Glomerular endothelial cell (primary cell): ENCODE measurements at places on chromosomes 1 and 21. TPM values are rescaled to one million over a fixed set of nuclear protein-coding genes. Genes with fewer than 3 reads are reported as not detected.

- DNase-seq = no peak
Observed at GRCh38 chr1:116934586-116935207, 25.0 kb downstream of the PTGFRN start.

DNA sequence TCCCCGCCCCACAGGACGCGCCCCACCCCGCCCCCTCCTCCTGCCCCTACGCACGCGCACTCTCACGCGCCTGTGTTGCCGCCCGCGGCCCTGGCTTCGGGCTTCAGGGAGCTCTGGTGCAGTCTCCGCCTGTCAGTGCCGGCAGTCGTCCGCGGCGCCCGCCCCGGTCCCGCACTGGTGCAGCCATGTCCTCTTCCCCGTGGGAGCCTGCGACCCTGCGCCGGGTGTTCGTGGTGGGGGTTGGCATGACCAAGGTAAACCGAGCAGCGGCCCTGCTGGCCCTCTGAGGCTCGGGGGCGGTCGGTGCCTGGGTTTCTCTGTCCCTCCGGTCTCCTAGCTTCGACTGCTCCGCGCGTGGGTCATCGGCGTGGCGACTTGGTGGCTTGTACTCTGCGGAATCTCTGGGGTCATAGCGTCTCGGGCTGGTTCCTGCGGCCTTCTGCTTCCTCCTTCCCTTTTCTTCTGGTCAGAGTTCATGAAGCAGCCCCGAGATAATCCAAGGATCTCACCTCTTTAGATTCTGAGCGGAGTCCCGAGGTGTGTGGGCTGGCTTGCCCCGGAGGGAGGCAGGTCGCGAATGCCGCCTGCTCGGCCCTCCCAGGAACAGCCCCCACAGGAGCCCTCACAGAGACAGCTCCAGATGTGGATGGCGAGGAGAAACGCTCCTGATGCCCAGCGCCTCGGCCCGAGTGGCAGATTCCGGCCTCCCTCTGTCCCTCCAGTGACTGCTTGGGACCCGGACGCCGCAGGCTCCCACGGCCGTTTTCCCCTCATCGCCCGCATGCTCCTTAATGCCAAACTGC is at the start of gene SCP2:
SCP2 (plus strand) TSS at position 65 of the 803 bp plus-strand sequence; CDS start at position 186, 121 bp downstream.
- no peak for DNase-seq

- no peak for DNase-seq
Observed at GRCh38 chr1:197924516-197925123, 7.4 kb downstream of the LHX9 start.

DNA sequence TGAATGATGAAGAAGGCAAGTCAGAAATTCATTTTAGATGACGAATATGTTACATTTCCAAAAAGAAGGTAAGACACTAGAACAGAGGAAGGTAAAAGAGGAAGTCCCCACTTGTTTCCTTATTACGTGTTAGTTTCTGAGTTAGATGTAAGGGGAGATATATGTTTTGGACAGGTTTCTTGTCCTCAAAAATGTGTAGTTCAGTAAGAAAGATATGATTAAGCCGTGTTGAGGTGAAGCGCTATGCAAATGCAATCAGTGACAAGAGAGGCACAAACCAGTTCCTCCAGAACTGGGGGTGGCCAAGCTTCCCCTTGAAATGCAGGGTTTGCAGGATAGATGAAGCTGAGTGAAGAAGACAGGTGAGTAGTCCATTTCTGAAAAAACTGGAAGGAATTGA is 293.3 kb upstream of the RUNX1 start:
- no peak for DNase-seq

GRCh38 chr1:208272311-208272710 is 28.1 kb upstream of the PLXNA2 start:
- no peak for DNase-seq

GRCh38 chr1:169207797-169208520 is 101.5 kb downstream of the ATP1B1 start:
- DNase-seq = no peak

DNA sequence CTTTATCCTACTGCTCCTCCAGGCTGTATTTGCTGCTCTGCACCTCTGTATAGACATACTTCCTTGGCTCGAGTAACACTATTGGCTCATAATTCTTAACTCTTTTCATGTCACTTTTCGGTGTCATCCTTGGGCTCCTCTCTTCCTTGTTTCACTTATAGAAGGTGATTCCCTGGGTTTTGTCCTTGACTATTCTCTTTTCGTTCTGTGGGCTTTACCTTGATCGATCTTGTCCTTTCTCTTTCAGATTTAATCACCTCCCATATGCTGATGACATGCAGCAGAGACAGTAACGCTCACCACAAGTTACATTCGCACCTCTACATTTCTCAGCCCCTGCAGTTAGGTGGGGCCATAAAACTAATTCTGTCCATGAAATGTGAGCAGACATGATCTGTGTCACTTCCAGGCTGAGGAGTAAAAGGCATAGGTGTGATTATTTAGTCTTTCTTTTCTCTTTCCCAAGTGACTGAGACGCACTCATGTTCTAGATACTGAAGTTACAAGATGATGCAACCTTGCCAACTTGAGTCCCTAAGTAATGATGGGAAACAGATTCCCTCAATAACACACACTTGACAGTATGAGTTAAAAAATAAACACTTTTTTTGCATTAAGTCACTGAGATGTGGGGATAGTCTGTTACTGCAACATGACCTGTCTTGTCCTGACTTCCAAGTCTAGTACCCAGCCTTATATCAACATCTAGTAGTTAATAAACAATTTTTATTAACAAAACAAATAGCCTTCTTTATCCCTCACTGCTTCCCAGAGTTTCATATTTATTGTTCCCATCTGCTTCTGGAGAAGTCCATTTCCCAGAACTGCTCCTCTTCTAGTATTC is 49.9 kb upstream of the HAO2 start:
- DNase-seq = no peak

- peak; percentile 22 for DNase-seq
Observed at GRCh38 chr1:94416901-94417727, 1.1 kb upstream of the ABCD3 start.

- DNase-seq = no peak
Observed at GRCh38 chr1:220732621-220733020, 15.5 kb upstream of the MTARC2 start.

GRCh38 chr1:48695161-48695560 is 81.5 kb downstream of the BEND5 start:
- no peak for DNase-seq

DNA sequence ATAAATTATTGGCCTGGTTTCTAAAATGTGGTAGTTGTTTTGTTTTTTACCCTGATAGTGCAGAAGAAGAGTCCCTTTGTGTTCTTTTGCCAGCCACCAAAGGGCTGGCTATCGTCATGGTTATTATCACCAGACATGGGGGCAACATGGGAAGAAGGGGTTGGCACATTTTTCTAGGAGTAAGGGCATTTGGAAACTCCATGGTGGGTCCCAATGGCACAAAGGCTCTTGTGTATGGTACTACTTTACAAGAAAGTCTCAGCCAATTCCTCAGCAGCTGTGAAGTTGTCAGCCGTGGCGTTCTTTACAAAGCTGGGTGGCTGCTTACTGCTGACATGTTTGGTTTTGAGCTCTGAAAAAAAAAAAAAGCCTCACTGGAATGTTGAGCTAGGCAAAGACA is 330.4 kb upstream of the ESRRG start:
- no peak for DNase-seq

GRCh38 chr1:156136970-156137483 is 16.4 kb upstream of the SEMA4A start:
- no peak for DNase-seq

GRCh38 chr1:175818929-175819328 is 75.5 kb upstream of the TNR start:
- DNase-seq = no peak

- no peak for DNase-seq
Observed at GRCh38 chr1:47521034-47521881, 83.4 kb downstream of the FOXD2 start.

- DNase-seq = no peak
Observed at GRCh38 chr21:44065428-44065827, 41.8 kb upstream of the PWP2 start.

GRCh38 chr1:106536741-106537140 is 519.7 kb upstream of the PRMT6 start:
- DNase-seq = no peak

GRCh38 chr1:186949173-186949572 is 120.4 kb downstream of the PLA2G4A start:
- DNase-seq = no peak

- DNase-seq = no peak
Observed at GRCh38 chr1:235244974-235245592, 82.9 kb downstream of the ARID4B start.

DNA sequence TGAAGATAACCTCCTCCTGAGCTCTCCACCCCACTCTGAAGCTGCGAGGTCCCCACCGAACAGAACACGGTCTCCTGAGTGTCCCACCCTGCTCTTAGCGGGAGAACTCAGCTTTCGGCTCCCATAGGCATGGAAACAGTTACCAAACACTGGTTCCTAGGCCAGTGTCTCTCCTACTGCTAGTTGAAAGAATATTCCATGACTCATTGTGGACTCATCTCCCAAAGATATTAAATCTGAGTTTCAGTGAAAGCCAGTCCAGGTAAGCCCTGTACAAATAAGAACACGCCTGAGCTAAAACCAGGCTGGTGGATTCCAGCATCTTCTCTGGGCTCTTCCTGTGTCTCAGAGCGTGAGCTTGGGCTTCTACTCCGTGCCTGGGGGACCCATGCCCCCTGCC is 107.5 kb upstream of the CLDN14 start:
- DNase-seq = no peak

DNA sequence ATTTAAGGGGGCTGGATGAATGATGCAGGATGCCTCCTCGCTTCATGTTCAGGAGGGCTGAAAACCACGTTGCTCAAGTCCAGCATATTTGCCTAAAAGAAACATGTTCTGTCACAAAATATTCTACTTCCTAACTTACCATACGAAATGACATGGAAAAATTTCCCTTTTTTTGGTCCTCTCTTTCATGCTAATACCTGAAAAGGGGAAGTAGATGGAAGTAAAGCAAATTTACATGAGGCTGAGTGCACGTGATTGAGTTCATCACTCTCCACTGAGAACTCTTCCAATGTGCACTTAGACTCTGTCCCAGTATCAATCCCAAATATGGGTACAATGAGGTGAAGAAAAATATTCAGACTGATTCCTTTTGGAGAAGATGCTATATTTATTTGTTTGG is 23.0 kb downstream of the XCL2 start:
- no peak for DNase-seq

DNA sequence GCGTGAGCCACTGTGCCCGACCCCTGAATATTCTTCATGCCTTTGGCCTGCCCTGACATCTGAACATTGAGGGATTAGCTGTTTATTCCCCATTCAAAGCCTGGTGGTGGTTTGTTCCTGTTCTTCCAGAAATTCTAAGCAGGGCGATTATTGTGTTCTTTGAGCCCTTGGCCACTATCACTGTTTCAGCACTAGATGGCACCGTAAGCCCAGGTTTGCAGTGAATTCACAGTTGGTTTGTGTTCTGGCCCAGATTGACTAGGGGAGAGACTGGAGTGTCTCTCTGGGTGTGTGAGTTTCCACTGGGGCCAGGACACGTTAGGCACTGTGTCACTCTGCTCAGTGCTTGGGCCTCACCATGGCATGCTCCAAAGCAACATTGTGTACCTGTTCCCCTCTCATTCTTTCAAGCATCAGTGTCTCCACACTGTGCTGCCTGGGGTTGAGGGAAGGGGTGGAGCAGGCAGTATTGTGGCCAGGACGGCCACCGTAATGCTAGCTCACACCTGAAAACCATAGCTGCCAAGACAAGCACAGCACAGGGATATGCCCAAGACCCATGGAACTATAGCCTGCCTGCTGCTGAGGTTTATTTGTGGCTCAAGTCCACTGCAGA is 52.7 kb downstream of the PKN2 start:
- DNase-seq = no peak

DNA sequence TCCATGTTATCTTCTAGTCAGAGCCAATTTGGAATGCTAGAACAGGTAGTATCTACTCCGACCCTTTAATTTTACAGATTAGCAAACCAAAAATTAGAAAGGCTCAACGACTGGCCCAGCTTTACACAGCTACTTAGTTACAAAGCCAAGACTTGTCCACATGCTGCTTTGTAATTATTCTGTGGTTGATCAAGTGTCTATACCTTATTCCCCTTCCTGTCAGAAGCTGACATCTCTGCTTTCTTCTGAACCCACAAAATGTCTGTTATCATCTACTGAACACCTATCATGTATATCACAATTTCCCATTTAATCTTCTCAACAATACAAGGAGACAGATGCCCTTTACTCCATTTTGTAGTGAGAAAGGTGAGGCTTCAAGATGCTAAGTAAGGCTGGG is 15.6 kb downstream of the TGFBR3 start:
- no peak for DNase-seq

The ATF3 gene
- 7.0 and 21.1 TPM in 2 replicates for total RNA-seq

The DONSON gene
- 13.0 and 17.7 TPM in 2 replicates for total RNA-seq

The LCE2C gene
- total RNA-seq = not detected in 2 replicates

The CACHD1 gene
- total RNA-seq = 8.2 and 9.4 TPM in 2 replicates

The SPAG17 gene
- 0.12 TPM in 1 of 2 replicates, not detected in the other for total RNA-seq

The OLFM3 gene
- not detected in 2 replicates for total RNA-seq

The MEX3A gene
- 10.5 and 11.6 TPM in 2 replicates for total RNA-seq
